Stromal cell of bone marrow (primary cell): ENCODE measurements at places on chromosomes 3 and 15.

GRCh38 chr3:71163198-71163918 is 420.2 kb downstream of the FOXP1 start:
- DNase-seq = no peak

GRCh38 chr15:77527831-77528231 is 104.9 kb downstream of the LINGO1 start:
- DNase-seq = no peak

DNA sequence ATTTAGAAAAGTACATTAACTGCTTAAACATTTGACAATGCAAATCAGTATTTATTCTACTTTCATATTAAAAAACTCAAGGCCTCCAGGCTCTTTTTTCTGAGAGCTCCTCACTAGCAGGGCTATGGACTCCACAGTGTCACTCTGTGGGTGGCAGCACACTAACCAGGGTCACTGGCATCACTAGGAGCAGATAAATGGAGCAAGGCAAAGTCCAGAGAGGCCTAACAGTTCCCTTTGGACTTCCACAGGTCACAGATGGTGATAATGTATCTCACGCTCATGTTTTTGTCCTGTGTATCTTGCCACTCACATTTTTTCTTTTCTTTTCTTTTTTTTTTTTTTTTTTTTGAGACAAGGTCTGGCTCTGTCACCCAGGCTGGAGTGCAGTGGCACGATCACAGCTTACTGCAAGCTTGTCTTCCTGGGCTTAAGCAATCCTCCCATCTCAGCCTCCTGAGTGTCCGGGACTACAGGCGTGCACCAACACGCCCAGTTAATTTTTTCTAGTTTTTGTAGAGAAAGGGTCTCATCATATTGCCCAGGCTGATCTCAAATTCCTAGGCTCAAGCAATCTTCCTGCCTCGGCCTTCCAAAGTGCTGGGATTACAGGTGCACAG is 7.8 kb downstream of the SPG21 start:
- no peak for DNase-seq

GRCh38 chr3:14605744-14606143 is 45.8 kb upstream of the CCDC174 start:
- DNase-seq = no peak

DNA sequence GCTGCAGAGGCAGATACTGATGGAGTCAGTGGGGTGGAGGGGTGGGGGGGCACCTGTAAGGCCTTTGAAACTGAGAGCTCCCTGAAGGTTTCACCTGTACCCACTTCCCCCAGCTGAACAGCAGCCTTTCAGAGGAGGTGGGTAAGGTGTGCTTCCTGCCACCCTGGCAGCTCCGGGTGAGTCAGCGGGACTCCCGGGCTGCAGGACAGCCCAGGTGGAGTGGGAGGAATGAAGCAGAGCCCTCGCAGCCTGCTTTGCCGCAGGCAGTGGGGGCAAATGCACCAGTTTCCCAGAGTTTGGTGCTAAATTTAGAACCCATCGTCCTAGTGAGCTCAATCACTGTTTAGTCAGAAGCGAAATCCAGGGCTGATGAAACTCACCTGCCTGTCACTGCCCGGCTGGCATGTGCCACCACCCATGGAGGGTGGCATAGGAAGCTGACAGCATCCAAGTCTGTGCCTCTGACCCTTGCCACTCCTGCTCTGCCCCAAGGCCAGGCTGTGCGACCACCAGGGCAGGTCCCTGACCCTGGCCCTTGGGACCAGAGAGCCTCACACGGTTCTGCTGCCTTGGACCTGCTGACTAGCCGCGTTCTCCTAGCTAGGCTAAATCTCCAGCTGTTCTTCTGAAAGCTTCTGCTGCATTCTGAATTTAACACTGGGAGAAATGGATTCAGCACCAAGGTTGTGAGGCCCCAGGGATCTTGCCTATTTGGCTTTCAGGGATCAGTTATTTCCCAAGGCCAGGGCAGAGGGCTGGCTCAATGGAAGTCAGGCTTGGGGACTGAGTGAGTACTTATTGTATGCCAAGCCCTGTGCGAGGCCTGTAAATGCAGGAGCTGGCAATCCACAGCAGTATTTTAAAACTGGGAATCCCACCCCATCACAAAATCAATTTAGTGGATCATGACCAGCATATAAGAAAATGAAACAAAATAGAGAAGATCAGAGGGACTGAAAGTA is 67.3 kb upstream of the RASGRF1 start:
- no peak for DNase-seq

- DNase-seq = no peak
Measured at GRCh38 chr3:107468782-107469181, 54.0 kb upstream of the BBX start.

DNA sequence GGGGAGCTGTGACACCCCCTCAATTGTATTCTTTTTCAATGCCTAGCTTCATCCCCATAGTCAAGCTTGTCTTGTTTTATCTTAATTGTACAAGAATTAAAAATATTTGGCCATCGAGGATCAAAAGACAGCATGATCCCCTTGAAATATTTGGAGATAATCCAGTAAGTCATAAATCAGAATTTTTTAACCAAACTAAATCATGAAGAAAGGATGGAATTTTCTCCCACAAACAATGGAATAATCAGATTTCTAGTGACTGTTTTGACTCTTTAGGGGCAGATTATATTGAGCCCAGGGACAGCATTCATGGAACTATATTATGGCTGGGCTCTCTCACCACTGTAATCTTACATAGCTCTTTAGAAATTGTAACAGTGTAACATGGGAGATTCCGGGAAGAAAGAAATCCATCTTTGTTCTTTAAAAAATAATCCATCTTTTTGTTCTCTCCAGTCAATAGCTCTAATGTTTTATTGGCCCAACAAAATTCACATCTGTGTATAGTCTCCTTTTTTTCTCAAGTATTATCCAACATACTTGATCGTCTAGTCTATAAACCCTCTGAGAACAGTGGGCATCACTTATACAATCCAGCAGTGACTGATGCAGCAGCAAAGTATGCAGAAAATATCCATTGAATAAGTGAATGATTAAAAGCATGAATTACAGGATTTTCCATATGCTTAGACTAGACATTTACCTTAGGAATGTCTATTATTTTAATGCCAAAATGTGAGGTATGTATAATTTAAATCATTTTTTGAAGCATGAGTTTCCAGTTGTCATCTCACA is 277.0 kb upstream of the PLSCR5 start:
- no peak for DNase-seq

DNA sequence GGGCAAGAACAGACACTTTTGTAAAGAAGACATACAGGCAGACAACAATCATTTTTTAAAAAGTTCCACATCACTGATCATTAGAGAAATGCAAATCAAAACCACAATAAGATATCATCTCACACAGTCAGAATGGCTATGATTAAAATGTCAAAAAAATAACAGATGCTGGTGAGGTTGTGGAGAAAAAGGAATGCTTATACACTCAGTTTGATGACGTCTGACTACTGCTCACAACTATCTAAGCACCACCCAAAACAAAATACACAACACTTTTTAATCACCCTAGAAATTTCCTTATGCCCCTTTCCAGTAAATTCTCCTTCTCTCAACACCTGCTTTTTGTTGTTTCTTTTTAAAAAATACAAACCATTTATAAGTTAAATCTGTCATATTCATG is 228.8 kb downstream of the ISL2 start:
- DNase-seq = no peak

DNA sequence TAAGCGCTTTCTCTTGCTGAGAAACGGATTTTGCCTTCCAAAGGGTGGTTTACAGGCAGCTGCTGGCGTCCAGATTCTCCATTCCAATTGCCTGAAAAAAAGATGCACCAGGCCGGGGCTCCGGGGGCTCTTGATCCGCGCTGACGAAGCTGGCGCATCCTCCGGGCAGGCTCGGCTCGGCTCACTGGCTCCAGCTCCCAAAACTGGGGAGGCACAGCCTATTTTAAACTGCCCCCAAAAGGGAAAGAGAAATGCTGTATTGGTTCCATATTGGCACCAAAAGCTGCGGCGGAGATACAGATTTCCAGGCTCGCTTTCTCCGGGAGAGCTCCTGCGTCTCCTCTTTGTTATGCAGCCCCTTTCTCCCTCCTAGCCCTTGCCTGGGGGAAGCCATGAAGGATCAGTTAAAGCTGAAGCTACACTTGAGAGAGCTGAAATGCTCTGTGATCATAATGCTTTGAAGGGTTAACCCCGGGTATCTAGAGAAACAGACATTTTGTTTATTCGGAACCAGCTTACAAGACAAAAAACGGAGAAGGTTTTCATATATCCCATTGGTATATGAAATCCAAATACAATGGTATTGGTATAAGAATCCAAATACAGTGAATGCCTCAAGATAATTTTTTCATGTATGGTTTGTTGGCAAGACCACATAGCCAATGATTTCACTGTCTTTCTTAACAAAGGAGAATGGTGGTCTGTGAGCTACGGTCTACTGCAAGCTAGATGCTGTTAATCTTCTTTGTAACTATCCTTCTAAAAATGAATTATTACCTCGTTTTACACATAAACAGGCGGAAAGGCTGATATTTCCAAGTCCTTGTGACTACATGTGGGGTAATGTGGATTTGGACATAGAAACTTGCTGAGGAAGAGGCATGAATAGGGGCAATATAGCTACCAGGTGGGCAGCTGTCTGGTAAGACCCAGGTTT is 693 bp downstream of the CD200 start:
- DNase-seq = no peak

DNA sequence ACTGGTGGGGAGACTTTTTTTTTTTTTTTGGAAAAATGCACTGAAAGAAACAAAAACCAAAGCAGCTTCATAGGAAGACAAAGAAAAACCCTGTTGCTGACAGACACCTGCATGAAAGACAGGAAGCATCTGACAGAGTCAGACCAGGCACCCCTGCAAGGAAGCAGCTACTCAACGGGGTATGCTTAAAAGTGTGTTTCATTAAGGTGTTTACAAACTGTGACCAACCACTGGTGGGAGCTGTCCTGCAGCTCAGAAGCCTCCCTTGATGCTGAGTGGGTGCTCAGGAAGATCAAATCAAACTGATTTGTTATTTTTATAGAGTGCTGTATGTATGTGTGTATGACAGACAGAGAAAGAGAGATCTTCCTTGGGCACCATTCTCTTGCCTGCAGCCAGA is 34.7 kb upstream of the AGBL1 start:
- DNase-seq = no peak

- no peak for DNase-seq
Measured at GRCh38 chr15:80732167-80732566, 37.1 kb downstream of the ABHD17C start.

GRCh38 chr15:70323111-70323851 is 225.6 kb upstream of the TLE3 start:
- peak; percentile 44 for DNase-seq

DNA sequence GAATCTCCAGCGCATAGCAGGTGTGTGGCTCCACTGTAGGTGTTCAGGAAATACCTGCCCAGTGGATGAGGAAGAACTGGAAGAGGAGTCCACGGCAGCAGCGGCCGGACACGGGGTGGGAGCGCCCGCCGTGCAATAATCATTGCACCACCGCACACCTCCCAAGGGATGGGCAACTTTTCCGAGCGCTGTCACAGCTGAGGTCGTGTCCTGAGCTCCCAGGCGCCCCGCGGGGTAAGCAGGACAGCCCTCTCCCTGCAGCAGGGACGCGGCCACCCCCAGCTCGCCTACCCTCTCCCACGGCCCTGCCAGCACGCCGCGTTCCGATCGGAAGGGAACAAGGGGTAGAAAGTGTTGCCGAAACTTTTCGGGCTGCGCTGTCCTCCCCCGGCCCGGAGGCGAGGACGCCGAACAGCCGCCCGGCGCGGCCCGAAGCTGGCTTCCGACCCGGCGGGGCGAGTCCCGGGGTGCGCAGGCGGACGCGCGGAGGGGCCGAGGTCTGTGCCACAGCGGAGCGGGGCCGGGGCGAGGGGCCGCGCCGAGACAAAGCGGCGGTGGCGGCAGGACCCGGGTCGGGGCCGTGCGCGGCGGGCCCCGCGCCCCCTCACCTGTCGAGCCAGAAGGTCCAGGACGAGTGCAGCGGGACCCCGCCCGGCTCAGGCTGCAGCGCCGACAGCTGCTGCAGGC is 475 bp downstream of the EIF4E3 start:
- no peak for DNase-seq

DNA sequence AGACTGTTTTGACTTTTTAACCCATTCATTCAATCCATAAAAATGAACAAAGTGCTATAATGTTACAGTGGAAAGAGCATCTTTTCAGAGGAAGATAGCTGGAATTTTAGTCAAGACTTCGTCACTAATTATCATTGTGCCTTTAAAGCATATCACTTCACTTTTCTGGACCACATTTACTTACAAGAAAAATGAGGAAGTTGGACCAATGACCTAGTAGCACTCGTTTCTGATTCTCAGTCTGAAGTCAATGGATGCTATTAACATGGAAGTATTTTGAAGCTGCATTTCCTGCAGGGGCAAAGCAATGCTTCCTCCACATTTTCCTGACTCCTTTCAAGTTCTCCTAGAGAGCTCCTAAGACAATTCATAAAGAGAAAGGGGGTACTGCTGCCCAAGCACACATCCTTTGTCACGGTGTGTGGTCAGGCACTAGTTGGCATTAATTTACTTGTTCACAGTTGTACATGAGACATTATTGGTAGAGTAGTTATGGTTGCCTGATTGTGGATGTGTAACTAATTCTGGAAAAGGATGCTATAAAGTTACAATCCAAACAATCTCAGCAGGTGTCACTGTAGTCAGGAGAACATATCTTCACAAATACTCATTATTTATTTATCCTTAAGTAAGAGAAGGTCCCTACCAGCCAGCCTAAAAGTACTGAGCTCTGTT is 1049.1 kb downstream of the FHIT start:
- DNase-seq = no peak

DNA sequence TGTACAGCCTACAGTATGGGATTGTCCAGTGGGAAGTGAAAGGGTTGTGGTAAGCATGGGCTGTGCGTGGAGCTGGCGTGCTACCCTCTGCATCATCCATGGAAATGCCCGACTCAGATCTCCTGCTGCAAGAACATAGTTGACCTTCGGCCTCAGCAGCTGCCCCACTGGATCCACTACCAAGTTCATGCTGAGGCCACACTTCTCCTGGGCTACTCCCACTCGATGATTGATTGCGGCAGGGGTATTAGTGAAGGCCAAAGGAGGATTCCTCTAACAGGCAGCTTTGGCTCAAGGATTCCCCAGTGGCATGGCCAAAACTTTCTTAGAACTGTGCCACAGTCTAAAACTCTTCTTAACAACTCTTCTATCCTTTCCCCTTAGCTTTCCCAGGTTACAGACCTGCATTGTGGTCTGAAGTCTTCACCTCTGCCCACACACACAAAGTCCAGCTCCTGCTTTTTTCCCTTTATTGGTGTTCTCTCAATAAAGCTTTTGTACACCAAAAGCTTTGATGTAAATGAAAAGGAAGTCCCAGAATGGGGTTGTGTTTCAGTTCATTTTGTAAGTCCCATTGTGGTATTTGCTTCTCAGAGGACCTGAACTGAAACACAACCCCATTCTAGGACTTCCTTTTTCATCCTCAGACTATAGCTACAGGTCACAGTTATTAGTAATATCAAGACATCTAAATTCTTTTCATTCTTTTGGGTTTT is 4.9 kb upstream of the TBC1D5 start:
- DNase-seq = no peak

DNA sequence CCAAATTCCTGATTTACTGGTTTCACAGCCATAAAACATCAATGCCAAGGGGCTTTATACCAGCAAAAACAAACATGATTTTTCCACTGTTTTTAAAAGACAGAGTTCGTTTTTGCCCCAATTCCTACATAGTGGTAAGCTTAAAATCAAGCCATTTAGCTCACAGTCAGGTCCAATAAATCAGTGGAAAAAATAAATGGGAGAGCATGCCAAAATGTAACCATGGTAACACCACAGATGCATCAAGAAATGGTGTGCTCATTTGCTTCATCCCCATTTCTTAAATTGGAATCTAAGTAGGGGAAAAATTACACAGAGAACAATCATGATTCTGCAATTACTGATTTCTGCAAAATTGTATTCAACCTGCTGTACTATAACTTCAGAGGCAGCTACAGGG is 418.8 kb downstream of the MAGI1 start:
- DNase-seq = no peak

GRCh38 chr3:69499899-69500421 is 114.1 kb upstream of the FRMD4B start:
- peak; percentile 54 for DNase-seq
